ENCODE measurements at places on chromosomes 7 and 10.

GRCh38 chr7:141563956-141564623 is 12.9 kb downstream of the AGK start:
- peak; percentile 71 for DNase-seq

DNA sequence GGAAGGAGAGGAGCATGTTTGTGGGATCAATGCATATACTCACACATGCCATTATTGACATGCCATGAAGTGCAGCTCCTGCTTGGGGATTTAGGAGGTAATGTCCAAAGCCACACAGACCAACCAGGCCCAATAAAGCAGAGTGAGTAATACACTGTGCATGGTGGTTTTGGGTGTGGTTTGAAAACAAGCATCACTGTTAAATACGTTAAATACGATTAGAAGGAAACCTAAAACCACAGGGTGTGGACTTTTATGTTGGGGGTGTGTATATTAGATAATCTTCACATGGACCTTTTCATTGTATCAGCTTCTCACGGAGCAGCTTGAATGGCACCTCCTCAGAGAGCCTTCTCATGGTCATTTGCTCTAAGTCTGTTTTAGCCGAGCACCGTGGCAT is 10.4 kb upstream of the EIF3A start:
- DNase-seq = peak; percentile 83

DNA sequence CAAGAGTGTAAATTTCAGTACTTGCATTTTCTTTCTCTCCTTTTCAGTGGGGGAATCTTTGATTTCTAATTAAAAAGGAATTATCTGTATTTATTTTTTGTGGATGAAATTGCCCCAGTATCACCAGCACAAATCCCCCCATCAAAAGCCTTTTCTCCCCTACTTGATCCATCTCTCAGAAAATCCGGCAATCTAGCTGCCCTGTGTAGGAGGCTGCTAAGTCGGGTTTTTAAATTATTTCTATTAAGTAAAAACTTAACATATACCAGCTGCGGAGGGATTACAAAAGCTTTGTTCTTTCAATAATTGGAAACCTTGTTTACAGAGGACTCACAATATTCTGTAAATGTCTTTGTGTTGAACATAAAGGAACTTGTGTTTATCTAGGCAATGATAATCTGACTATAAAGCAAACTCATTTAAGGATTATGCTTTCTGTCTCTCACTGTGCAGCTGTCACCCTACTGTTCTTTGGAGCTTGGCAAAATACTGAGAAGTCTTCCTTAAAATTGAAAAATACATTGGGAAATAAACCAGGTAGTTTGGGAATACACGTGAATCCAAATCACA is 177.4 kb upstream of the PRR15 start:
- DNase-seq = no peak

DNA sequence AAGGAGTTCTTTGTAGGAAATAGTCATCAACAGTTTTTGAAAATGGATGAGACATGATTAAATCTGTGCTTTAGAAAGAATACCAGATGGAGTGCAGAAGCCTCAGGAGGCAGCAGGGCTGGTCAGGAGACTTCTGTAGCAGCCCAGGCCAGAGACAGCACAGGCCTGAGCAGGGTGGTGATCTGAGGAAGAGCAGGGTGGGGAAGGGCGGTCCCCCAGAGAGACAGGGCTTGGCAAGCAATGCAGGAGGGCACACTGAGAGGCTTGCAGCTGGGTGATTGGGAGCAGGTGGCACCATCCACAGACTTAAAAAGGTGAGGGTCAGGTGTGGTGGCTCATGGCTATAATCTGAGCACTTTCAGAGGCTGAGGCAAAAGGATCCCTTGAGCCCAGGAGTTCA is 4.3 kb upstream of the SMKR1 start:
- no peak for DNase-seq

- no peak for DNase-seq
Observed at GRCh38 chr10:42963312-42963711, 113.6 kb upstream of the RET start.

- DNase-seq = no peak
Observed at GRCh38 chr7:159109653-159110035, 35.0 kb downstream of the VIPR2 start.
